ENCODE measurements at places on chromosomes 11 and 22.

- no peak for DNase-seq
Observed at GRCh38 chr11:114141863-114142580, 82.5 kb downstream of the ZBTB16 start.

GRCh38 chr22:24514241-24515026 lies 19.3 kb downstream of the UPB1 start:
- DNase-seq, result no peak

DNA sequence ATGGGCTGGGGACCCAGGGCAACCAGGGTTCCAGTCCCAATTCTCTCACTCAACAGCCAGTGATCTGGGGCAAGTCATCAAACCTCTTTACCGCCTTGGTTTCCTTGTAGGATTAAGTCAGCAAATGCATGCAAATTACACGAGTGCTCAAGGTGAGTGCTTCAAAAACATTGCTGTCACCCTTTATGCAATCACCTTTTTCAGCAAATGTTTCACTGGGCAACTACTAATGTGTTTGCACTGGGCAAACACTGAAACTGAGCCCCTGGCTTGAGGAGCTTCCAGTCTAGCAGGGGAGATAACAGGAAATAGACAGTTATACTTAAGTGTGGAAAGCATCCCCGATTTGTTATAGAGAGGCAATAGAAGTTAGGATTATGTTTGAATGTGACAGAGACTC lies 37.7 kb upstream of the DMC1 start:
- DNase-seq, result no peak

DNA sequence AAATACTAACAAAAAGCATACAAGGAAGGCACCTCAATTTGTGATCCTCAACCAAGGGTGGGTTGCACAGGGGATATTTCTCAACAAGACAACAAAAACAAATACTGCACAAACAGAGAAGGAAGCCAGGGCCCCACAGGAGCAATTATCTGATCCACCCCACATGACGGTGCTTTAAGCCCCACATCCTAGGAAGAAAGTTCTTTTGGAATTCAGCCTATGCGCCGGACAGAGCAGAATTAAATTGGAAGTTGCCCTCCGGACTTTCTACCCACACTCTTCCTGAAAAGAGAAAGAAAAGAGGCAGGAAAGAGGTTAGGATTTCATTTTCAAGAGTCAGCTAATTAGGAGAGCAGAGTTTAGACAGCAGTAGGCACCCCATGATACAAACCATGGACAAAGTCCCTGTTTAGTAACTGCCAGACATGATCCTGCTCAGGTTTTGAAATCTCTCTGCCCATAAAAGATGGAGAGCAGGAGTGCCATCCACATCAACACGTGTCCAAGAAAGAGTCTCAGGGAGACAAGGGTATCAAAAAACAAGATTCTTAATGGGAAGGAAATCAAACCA lies 40.6 kb downstream of the OSBP start:
- DNase-seq, result no peak

DNA sequence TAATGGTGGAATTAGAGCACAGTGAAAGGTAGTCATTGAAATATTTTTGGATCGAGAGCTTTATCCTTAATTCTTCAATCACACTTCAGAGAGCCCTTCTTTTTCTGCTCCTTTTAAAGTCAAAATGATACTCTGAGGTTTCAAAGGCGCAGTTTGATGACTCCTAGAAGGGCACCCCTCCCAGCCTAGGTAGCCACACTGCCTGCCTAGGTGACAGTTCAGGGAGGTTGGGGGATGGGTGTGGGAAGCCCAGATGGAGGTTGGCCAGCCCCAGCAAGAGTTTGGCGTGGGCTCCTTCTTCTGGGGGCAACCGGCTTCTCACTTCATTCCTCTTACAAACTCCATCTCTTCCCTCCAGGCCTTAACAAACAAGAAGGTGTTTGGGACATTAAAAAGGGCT lies 28.6 kb upstream of the PHF21A start:
- DNase-seq, result no peak

All from activated T-helper 1 cell treated with Interleukin-2 at 50 U/mL for 16 hours (primary cell).